Mesendoderm (in vitro differentiated cells): ENCODE measurements at places on chromosomes 12 and 14.

- no peak for DNase-seq
Measured at GRCh38 chr14:90820958-90821357, 4.7 kb upstream of the TTC7B start.

DNA sequence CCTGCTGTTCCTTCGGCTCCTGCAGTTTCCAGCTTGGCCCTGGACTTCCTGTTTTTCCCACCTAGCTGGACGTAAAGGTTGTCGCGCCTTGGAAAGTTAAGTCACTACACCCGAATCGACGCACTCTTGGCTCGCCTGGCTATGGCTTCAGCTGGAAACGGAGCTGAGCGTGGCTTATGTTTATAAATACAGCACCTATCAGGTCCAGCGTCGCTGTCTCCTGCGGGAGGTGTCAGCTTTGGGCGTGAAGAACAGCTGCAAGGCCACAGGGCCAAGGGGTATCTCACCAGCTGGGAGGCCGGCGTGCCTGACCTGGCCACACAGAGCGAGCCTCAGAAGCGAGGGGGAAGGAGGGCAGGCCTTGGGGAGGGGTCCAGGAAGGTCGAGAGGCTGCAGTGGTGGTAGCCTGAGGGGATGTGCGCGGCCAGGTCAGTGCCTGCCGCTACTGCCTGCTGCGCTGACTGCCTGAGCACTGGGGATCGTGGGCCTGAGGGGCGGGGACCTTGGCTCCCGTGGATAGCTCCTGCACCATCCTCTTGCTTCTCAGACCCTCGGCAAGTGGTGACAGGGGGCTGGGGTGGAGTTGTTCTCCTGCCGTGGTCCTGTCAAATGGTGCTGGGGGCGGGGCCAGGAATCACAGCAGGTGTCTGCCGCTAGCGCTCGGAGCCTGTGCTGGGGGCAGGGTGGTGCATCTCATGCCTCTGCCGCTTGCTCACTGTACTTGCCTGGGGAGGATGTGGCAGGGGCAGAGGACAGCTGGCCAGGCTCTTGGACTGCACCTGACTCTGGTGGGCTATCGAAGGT is 12.5 kb downstream of the PACS2 start:
- DNase-seq = peak; percentile 44

- DNase-seq = no peak
Measured at GRCh38 chr12:674272-674781, 11.1 kb upstream of the NINJ2 start.

- DNase-seq = no peak
Measured at GRCh38 chr12:117447665-117448366, 86.4 kb upstream of the NOS1 start.

DNA sequence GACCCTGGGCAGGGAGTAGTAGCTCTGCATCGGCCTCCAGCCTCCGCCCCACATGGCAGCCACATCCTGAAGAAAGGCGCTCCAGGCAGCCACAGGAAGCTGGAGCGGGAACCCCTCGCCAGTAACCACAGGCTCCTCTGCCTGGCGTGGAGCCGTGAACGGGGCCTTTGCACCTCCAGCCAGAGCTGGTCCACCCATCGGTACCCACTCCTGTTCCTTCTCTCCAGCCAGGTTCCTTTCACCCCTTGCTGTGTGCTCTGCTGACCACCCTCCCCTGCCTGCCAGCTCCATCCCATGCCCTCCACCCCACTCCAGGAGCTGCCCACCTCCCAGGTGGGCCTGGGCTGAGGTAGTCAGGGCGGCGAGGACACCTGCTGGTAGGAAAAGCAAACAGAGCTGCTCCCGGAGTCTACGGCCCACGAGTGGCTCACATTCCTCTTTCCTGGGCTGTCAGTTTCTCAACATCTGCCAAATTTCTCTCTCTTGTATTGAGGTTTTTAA is 2.7 kb downstream of the TGFB3 start:
- peak; percentile 57 for DNase-seq

- DNase-seq = peak; percentile 69
Measured at GRCh38 chr12:27332714-27333402, at the start of gene BMAL2. Gene BMAL2 (plus strand): TSS chr12:27332836. CDS start chr12:27333073, 237 bp downstream.
